ENCODE measurements at places on chromosomes 2 and 18. TPM values are rescaled to one million over a fixed set of nuclear protein-coding genes. Genes with fewer than 3 reads are reported as not detected.

The HTR2B gene
- total RNA-seq: 18.3 TPM

The TMEM247 gene
- total RNA-seq: not detected

The RRM2 gene
- total RNA-seq: not detected

The MGAT4A gene
- total RNA-seq: 9.5 TPM

The CCDC121 gene
- 7.9 TPM for total RNA-seq

The COLEC11 gene
- total RNA-seq: 2.9 TPM

Data from sigmoid colon (tissue), 7 donors.